GM23338 (cell line): ENCODE measurements at places on chromosomes 1 and 21. TPM values are rescaled to one million over a fixed set of nuclear protein-coding genes. Genes with fewer than 3 reads are reported as not detected.

- H3K4me1 ChIP-seq = no peaks in the 10 kb centered on the region
- H3K27ac ChIP-seq = no peak overlapping the region
- no peaks in the 10 kb centered on the region for H3K27me3 ChIP-seq
- H3K36me3 ChIP-seq = no peaks in the 10 kb centered on the region
- H3K4me3 ChIP-seq = no peak overlapping the region
- DNase-seq = no peak
These were observed 83.1 kb downstream of the WDR3 start for GRCh38 chr1:118012515-118013124.

- no peaks in the 10 kb centered on the region for H3K36me3 ChIP-seq
- H3K4me1 ChIP-seq = no peaks in the 10 kb centered on the region
- no peaks in the 10 kb centered on the region for H3K27me3 ChIP-seq
- peak overlapping the region; percentile 61; the same call in 1 of the 2 replicates for H3K27ac ChIP-seq
- DNase-seq = peak; percentile 5
- no peak overlapping the region for H3K4me3 ChIP-seq
These were observed 19.3 kb upstream of the SLC35A3 start for GRCh38 chr1:99950486-99950885.

DNA sequence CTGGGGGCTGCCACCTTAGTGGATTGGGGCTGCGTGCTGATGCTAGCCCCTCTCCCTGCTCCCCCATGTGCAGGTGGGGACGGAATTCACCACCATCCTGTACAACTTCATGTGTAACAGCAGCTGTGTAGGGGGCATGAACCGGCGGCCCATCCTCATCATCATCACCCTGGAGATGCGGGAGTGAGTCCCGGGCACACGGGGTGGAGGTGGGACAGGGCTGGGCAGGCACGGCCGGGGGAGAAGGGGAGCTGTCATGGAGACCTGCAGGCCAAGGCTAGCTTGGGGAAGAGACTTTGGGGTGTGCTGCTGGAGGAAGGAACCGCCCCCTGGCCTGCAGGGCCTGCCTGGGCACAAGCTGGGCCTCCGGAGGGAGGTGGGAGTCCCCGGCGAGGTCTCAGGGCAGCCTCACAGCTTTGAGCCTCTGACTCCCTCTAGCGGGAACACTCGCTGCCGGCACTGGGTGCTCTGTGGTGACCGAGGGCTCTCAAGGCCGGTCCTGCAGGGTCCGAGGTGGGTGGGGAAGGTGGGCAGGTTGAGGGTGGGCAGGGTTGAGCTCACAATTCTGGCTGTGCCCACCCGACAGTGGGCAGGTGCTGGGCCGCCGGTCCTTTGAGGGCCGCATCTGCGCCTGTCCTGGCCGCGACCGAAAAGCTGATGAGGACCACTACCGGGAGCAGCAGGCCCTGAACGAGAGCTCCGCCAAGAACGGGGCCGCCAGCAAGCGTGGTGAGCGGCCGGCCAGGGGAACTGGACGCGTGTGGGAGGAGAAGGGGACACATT is 25.0 kb upstream of the CCDC27 start:
- H3K27me3 ChIP-seq = no peaks in the 10 kb centered on the region
- DNase-seq = peak; percentile 79

DNA sequence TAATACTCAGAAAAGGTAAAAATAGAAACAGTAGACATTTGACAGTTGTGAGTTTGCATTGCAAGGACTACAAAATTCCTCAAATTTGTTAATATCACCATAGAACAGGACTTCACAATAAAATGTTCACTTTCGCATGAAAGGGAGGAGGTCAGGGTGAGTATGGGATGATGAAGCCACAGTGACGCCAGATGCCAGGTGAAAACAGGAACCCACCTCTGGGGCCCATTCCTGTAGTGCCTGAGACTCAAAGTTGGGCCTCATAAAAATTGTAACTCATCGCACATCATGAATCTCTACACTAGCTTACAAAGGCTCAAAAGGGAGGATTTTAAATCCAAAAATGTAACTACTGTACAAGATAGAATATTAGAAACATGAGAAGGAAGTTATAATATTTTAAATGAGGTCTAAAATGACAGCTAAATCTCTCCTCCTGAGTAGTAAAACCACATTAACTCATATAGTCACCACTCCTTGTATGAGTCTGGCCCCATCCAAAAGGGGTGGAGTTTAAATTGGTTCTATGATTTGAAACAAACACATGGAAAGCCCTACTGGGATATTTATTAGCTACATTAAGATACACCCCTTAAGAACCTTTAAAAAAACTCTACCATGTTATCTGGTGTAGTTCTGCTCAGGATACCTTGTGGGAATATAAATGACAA is 93.7 kb downstream of the ETS2 start:
- H3K4me1 ChIP-seq = no peaks in the 10 kb centered on the region
- DNase-seq = no peak

GRCh38 chr1:200877839-200878551 is 5.2 kb downstream of the GPR25 start:
- peaks cover 18% of the 10 kb centered on the region; the same call in 1 of the 2 replicates for H3K27me3 ChIP-seq
- no peaks in the 10 kb centered on the region for H3K36me3 ChIP-seq
- H3K4me1 ChIP-seq = peaks cover 5% of the 10 kb centered on the region
- H3K4me3 ChIP-seq = no peak overlapping the region
- DNase-seq = no peak

GRCh38 chr1:93668121-93668520 is 13.5 kb downstream of the BCAR3 start:
- H3K27ac ChIP-seq = no peak overlapping the region
- no peaks in the 10 kb centered on the region for H3K27me3 ChIP-seq
- no peak overlapping the region for H3K4me3 ChIP-seq
- DNase-seq = no peak

DNA sequence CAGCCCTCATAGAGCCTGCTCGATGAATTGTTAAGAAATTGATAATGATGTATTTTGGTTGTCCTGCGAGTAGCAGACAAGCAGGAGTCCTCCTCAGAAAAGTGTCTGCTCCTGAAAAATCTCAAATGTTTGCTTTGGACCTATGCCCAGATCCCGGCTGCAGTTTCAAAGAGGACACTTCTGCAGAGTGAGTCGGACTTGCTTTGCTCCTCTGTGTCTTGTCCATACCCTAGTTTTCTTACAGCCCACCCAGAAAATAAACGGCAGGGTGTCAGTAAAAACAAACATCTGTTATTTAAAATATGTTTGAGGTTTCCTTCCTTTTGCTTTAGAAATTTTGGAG is 2.8 kb downstream of the S100A10 start:
- DNase-seq = no peak
- H3K27ac ChIP-seq = no peak overlapping the region
- no peak overlapping the region for H3K4me3 ChIP-seq
- peaks cover 41% of the 10 kb centered on the region for H3K4me1 ChIP-seq

DNA sequence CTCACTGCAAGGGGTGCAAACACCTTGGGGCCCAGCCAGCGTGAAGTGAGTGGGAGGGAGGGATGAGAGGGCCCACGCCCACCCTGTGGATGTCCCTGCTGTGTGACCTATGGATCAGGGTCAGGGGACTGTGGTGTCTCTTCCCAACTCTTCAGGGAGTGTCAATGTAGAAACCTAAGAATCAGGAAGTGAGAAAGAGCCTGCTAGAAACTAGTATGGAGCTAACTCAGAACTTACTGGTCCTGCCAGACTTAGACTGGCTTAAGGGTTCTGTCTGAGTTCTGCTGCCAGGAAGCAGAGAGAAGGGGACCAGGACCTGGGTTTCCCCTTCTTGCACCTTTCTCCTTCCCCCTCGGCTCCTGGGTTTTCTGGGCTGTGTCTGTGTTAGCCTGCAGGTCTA is 1.8 kb upstream of the IL10 start:
- no peak for DNase-seq
- H3K4me3 ChIP-seq = no peak overlapping the region
- no peaks in the 10 kb centered on the region for H3K36me3 ChIP-seq
- H3K4me1 ChIP-seq = 0 out of 2 replicates have a peak, but pooled peaks cover 8% of the 10 kb centered on the region
- no peaks in the 10 kb centered on the region for H3K27me3 ChIP-seq

GRCh38 chr1:40653851-40654537 is 11.5 kb downstream of the RIMS3 start:
- no peaks in the 10 kb centered on the region for H3K27me3 ChIP-seq
- H3K36me3 ChIP-seq = no peaks in the 10 kb centered on the region
- DNase-seq = peak; percentile 80
- H3K4me1 ChIP-seq = peaks cover 22% of the 10 kb centered on the region

- H3K4me3 ChIP-seq = no peak overlapping the region
- H3K27me3 ChIP-seq = peaks cover 18% of the 10 kb centered on the region
- peak; percentile 54 for DNase-seq
- no peaks in the 10 kb centered on the region for H3K36me3 ChIP-seq
- H3K27ac ChIP-seq = no peak overlapping the region
- peaks cover 21% of the 10 kb centered on the region for H3K4me1 ChIP-seq
These were observed 7.8 kb downstream of the CASZ1 start for GRCh38 chr1:10788592-10789006.

DNA sequence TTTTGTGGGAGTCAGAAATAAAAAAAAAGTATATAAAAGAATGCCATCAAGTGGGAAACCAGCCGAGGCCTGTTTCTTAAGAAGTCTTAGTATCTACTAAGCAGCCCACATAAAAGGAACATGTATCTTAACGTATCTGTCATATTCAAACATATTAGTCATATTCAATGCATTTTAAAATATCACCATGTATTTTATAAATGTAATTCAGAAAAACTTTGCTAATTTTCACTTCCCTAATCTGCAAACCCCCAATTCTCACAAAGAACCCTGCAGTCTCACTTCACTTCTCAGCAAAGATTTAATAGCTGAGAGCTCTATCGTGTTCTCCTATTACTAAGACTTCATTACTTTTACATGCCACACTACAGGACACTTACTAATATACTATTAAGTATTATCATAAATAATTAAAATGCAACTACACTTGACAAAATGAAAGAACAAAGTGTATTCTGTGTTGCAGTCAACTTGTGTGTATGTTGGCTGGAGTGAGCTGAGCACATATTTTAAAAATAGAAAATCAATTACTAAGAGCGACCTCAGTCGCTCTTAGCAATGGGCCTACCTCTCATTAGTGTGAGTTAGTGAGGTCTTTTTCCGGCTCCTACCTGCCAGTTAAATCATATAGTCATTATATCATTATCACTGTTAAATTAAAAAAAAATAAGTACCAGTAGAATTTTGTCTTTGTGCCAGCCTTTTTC is 484.3 kb downstream of the LMO4 start:
- H3K4me3 ChIP-seq = no peak overlapping the region
- DNase-seq = no peak
- no peak overlapping the region for H3K27ac ChIP-seq

DNA sequence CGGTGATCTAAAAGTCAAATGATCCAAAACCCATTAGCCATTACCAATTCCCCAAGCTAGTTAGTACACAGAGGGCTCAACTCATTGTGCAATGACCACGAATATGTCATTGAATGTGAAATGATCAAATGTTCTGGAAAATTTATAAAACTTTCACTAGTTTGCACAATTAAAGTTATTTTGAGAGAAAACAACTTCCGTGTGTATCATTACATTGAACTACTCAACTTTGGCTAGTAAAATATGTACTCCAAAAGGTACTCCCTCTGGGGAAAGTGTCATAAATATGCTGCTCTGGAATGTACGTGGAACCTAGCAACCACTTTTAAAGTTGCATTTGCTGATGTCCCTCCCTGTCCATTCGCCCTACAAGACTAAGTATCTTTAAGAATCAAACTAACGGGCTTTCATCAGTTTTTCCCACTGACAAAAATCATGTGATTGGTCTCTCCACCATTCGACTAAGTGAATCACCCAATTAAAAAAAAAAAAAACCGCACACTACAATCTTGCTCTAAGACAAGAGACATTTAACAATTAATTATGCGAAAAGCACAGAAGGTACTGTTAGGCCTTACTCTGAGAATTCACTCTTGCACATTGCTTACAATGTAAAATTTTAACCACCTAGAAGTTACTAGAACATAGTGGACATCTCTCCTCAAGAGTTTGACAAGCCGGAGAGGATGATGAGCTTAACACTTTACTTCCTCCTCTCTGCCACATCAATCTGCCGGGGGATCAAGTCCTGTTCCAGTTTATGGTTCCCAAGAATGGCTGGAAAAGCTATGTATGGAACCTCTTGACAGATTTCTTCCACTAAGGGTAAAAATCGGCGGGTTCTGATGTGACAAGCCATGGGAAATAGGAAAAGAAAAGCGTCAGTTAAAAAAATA is 1.2 kb downstream of the ACBD3 start:
- H3K27me3 ChIP-seq = no peaks in the 10 kb centered on the region
- peaks cover 6% of the 10 kb centered on the region; the same call in 1 of the 2 replicates for H3K4me1 ChIP-seq
- H3K4me3 ChIP-seq = peak overlapping the region; percentile 97
- H3K36me3 ChIP-seq = no peaks in the 10 kb centered on the region
- no peak for DNase-seq

DNA sequence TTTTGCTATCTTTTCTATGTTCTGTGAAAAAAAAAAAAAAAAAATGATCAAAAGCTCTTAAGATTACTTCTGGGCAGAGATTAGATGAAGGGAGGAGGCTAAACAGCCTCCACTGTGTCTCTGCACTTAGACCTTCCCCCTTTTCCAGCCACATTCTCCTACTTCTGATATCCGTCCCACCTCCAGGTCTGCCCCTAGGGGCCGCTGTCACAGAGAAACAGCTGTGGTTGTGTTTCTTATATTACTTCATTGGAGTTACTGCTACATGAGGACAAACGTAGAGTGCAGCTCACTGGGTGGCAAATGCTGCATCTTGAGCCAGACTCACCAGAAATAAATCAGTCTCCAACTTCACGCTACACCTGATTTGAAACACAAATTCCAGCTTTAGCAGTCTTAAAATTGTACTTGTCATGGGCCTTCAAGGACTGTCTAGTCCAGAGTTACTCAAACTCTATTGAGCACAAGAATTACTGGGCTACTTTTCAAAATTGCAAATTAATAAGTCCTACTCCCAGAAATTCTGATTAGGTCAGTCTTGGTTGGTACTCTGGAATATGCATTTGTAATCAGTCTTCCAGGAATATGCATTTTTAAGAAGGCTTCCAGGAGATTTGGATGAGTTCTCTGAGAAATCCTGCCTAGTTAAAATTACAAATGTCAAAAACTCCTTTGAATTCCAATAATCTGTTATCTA is 125.2 kb upstream of the PTBP2 start:
- H3K4me3 ChIP-seq = no peak overlapping the region
- H3K36me3 ChIP-seq = no peaks in the 10 kb centered on the region
- peak; percentile 87 for DNase-seq
- peaks cover 10% of the 10 kb centered on the region; the same call in 1 of the 2 replicates for H3K4me1 ChIP-seq
- no peaks in the 10 kb centered on the region for H3K27me3 ChIP-seq

The KRTAP20-1 gene
- polyA plus RNA-seq = not detected in 2 replicates

The DONSON gene
- 27.2 and 32.9 TPM in 2 replicates for polyA plus RNA-seq

The RGS5 gene
- 18.4 and 23.4 TPM in 2 replicates for polyA plus RNA-seq

The NFASC gene
- 3.0 and 3.9 TPM in 2 replicates for polyA plus RNA-seq

The NTNG1 gene
- 7.2 and 7.8 TPM in 2 replicates for polyA plus RNA-seq

The DRAXIN gene
- polyA plus RNA-seq = 7.4 and 7.6 TPM in 2 replicates

The STUM gene
- 0.23 and 0.40 TPM in 2 replicates for polyA plus RNA-seq
